ENCODE measurements at places on chromosomes 7 and 10.

GRCh38 chr10:112958275-112958995 is 8.4 kb downstream of the TCF7L2 start:
- no peak overlapping the region for H3K4me3 ChIP-seq
- peaks cover 40% of the 10 kb centered on the region for H3K4me1 ChIP-seq
- no peak for DNase-seq
- H3K27me3 ChIP-seq: no peaks in the 10 kb centered on the region
- H3K27ac ChIP-seq: no peak overlapping the region
- H3K36me3 ChIP-seq: peaks cover 10% of the 10 kb centered on the region

GRCh38 chr10:90447831-90448230 is 410.0 kb downstream of the HTR7 start:
- H3K4me1 ChIP-seq: no peaks in the 10 kb centered on the region
- no peaks in the 10 kb centered on the region for H3K27me3 ChIP-seq
- H3K27ac ChIP-seq: no peak overlapping the region
- no peaks in the 10 kb centered on the region for H3K36me3 ChIP-seq

DNA sequence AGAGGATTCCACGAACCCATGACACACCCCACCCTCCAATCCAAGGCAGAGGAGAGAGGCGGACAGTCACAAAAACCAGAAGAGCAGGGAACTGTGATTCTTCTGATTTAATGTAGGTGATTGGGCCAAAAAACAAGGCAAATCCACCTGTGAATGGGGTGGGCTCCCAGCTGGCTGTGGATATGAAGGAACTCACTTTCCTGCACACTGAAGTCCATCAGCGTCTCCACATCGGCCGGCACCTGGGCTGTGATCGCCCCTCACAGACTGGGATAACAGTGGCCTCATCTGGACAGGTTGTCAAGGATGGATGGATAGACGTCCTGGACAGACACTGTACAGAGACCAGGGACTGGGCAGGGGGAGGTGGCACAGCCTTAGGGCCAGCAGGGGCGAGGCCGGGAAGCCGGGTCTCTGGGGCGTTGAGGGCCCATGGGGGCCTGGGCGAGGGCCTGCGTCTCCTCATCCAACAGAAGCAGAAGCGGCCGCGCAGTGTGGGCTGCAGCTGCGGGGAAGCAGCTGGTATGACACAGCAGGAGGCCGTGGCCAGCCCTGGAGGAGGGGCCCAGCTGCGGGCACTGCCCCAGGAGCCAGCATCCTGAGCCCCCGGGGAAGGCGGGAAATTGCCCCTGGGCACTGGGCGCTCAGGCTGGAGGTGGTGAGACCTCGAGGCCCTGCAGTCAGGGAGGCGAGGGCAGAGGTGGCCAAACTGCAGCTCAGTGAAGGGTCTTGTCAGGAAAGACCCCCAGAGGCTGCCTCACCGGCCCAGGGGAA is 54.2 kb downstream of the DIP2C start:
- H3K27ac ChIP-seq: no peak overlapping the region
- no peaks in the 10 kb centered on the region for H3K36me3 ChIP-seq
- no peak for DNase-seq
- H3K4me1 ChIP-seq: no peaks in the 10 kb centered on the region

DNA sequence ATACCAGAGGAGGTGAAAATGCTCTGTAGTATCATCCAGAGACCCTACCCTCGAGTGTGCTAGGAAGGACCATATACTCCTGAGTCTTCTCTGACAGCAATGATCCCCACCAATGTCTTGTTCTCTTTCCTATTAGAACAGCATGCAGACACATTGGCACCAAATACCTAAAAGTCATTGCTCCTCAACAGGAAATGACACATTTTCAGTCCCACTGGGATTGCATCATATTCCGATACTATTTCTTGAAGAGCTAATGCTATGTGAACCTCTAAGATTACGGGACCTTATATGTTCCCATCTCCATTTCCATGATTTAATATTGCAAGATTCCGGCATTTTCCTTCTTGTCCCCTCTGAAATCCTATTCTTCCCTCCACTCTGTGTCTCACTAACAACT is 177.4 kb downstream of the NRP1 start:
- no peak overlapping the region for H3K27ac ChIP-seq
- H3K4me3 ChIP-seq: no peak overlapping the region
- no peaks in the 10 kb centered on the region for H3K27me3 ChIP-seq
- H3K4me1 ChIP-seq: peaks cover 25% of the 10 kb centered on the region
- no peaks in the 10 kb centered on the region for H3K36me3 ChIP-seq

DNA sequence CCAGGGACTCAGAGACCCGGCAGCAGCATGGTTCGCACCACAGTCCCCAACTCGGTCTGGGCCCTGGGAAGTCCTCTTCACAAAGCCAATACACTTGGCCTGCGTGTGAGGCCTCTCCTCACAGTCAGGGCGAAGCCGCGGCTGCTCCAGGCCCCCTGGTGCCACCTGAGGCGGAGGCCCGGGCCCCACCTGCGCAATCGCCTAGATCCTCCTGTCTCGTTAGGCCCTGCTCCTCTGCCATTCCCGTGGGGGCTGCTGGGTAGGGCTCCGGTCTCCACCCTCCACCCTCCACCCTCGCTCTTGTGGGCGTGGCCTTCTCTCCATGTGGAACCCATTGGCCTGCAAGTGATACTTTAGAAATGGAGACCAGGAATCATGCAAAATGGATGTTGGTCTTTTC is 553.3 kb downstream of the INHBA start:
- H3K4me3 ChIP-seq: no peak overlapping the region
- peaks cover 1% of the 10 kb centered on the region for H3K36me3 ChIP-seq
- no peaks in the 10 kb centered on the region for H3K27me3 ChIP-seq
- no peaks in the 10 kb centered on the region for H3K4me1 ChIP-seq
- DNase-seq: no peak

GRCh38 chr7:37482505-37482904 is 33.8 kb upstream of the ELMO1 start:
- H3K4me1 ChIP-seq: no peaks in the 10 kb centered on the region
- no peak overlapping the region for H3K27ac ChIP-seq
- no peak for DNase-seq
- peaks cover 75% of the 10 kb centered on the region for H3K27me3 ChIP-seq

DNA sequence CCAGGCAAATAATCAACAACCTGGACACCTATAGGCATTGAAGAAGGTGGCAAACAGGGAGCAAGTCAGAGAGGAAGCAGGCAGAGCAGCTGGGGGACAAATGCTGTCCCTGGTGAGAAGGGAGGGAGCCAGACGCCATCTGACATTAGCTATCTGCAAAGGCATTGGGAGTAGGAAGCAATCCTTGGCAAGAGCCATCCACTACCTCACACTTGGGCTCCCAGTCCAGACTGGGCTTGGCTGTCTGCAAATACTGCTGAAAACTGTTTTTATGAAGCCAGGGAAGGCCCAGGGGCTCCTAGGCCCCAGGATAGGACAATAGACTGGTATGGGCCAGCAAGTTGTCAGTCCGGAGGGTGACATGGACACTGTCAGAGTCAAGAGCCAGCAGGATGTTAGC is 132.5 kb downstream of the SORBS1 start:
- H3K27me3 ChIP-seq: no peaks in the 10 kb centered on the region
- H3K4me1 ChIP-seq: no peaks in the 10 kb centered on the region
- no peak for DNase-seq

- H3K36me3 ChIP-seq: peaks cover 2% of the 10 kb centered on the region
- no peak for DNase-seq
- no peaks in the 10 kb centered on the region for H3K4me1 ChIP-seq
Observed at GRCh38 chr7:132049462-132050304, 493.3 kb upstream of the PODXL start.

GRCh38 chr10:106714734-106715555 is 449.6 kb downstream of the SORCS1 start:
- no peak overlapping the region for H3K4me3 ChIP-seq
- no peaks in the 10 kb centered on the region for H3K36me3 ChIP-seq
- H3K27me3 ChIP-seq: no peaks in the 10 kb centered on the region
- H3K27ac ChIP-seq: no peak overlapping the region
- DNase-seq: no peak
- H3K4me1 ChIP-seq: no peaks in the 10 kb centered on the region

DNA sequence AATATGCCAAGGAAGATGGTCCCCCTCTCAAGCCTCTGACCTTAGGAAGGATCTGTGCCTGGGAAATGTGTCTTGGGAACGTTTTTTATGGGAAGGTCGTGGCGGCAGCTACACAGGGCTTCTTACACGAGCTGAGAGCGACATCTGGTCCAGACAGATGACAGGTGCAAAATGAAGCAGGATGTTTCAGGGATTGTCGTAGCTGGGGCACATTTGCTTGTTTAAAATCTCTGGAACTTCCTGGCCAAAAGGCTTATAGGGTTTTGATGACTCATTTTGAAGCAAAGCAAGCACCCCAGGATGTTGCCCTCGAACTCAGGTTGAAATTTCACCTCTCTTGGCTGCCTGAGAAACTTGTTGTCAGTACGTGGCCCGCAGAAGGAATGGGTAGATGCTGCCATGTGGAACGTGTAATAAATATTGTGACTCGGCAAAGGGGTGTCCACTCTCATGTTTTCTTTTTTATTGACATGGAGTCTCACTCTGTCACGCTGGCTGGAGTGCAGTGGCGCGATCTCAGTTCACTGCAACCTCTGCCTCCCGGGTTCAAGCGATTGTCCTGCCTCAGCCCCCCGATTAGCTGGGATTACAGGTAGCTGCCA is 117.5 kb downstream of the CAMK1D start:
- no peaks in the 10 kb centered on the region for H3K27me3 ChIP-seq
- peaks cover 36% of the 10 kb centered on the region for H3K4me1 ChIP-seq
- peak overlapping the region; percentile 16 for H3K27ac ChIP-seq
- DNase-seq: no peak
- H3K4me3 ChIP-seq: no peak overlapping the region

DNA sequence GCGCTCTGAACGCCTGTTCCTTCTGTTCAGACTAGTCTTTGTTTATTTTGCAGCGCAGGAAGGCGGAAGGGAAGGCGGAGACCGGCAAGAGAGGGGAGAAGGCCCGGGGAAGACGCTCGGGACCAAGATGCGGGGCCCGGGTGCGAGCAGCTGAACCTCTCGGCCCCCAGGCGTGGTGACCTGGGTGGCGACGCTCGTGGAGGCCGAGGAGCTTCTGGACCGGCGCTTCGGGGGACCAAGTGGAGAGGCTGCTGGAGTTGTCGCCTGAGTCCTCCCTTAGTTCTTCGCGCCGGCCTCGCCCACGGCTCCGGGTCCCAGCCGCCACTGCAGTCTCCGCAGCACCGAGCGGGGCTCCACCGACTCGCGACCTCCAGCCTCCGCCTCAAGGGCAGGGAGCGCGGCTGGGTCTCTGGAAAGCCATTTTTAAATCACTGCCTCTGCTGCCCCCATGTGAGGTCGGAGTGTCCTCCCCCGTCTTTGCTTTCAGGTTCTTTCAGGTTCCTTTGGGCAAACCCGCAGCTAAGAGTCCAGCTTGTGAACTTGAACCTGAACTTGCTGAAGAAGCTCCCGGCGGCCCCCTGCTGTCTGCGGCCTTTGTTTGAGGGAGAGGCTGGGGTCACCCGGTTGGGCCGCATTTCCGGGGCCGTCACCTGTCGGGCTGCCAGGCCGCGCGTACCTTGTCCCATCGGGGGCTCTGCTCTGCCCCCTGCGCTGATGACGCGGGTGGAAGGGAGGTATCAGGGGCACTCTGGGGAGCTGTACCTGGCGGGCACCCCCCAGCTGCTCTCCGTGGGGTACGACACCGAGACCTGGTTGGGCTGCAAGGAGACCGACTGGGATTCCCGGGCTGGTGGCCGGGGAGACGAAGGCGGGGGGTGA is 136.0 kb downstream of the KIF20B start:
- peak overlapping the region; percentile 80 for H3K4me3 ChIP-seq
- peaks cover 14% of the 10 kb centered on the region for H3K4me1 ChIP-seq
- DNase-seq: no peak
- H3K36me3 ChIP-seq: peaks cover 2% of the 10 kb centered on the region

DNA sequence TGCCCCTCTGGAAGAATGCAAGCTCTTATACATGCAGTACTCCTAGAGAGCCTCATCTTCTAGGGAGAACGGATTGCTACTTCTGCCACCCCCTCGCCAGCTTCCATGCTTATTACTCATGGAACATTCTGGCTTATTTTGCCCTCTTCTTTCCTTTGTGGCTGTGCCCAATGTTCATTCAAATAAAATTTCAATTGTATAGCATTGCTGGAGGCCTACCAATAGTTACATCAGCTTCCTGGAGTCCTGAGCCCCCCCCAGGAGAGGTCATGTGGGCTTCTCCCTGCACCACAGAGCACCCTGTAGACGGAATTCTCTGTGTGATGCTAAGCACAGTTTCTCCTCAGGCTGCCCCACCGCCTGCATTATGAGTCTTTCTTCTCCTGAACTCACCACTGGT is 1094.0 kb downstream of the KCNMA1 start:
- no peak overlapping the region for H3K4me3 ChIP-seq
- no peaks in the 10 kb centered on the region for H3K4me1 ChIP-seq
- H3K27ac ChIP-seq: no peak overlapping the region
- no peak for DNase-seq

GRCh38 chr7:137081321-137082093 is 213.1 kb downstream of the CHRM2 start:
- no peaks in the 10 kb centered on the region for H3K36me3 ChIP-seq
- no peak overlapping the region for H3K4me3 ChIP-seq
- no peaks in the 10 kb centered on the region for H3K27me3 ChIP-seq
- DNase-seq: no peak

GRCh38 chr7:36686499-36686898 is 37.8 kb downstream of the AOAH start:
- peaks cover 28% of the 10 kb centered on the region for H3K36me3 ChIP-seq
- peak overlapping the region; percentile 63 for H3K4me3 ChIP-seq
- H3K27me3 ChIP-seq: no peaks in the 10 kb centered on the region
- no peak for DNase-seq
- peak overlapping the region; percentile 72 for H3K27ac ChIP-seq
- peaks cover 75% of the 10 kb centered on the region for H3K4me1 ChIP-seq

DNA sequence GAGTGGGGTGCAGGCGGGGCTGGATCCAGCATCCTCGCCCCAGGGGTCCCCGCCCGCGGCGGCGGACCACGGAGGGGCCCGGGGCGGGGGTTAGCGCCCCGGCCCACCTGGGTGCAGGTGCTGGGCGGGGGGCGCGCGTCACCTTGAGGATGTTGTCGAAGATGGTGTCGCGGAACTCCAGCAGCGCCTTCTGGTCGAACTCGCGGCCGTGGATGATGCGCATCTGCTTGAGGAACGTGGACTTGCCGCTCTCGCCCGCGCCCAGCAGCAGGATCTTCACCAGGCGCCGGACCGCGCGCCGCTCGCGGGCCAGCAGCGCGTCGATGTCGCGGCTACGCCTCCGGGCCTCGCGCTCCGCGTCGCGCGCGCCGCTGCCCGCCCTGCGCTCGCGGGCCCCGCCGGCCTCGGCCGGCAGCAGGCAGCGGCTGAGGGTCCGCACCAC is 376 bp downstream of the GNA12 start:
- peaks cover 8% of the 10 kb centered on the region for H3K36me3 ChIP-seq
- H3K27me3 ChIP-seq: no peaks in the 10 kb centered on the region
- peak overlapping the region; percentile 81 for H3K27ac ChIP-seq
- no peak for DNase-seq

- peaks cover 67% of the 10 kb centered on the region for H3K4me1 ChIP-seq
- peaks cover 57% of the 10 kb centered on the region for H3K36me3 ChIP-seq
- no peak for DNase-seq
- no peaks in the 10 kb centered on the region for H3K27me3 ChIP-seq
Observed at GRCh38 chr7:130988443-130988842, 254.4 kb upstream of the KLF14 start.

GRCh38 chr10:21318540-21319167 is 206.8 kb downstream of the SKIDA1 start:
- H3K36me3 ChIP-seq: no peaks in the 10 kb centered on the region
- H3K27ac ChIP-seq: no peak overlapping the region
- no peak for DNase-seq
- H3K4me3 ChIP-seq: no peak overlapping the region
- H3K27me3 ChIP-seq: peaks cover 18% of the 10 kb centered on the region

Measured in central memory CD8-positive, alpha-beta T cell (primary cell).